Fibroblast of upper back skin (primary cell): ENCODE measurements at places on chromosomes 5 and 9.
A peak's percentile ranks its signal among the peaks of the same experiment; 100 is the strongest.

DNA sequence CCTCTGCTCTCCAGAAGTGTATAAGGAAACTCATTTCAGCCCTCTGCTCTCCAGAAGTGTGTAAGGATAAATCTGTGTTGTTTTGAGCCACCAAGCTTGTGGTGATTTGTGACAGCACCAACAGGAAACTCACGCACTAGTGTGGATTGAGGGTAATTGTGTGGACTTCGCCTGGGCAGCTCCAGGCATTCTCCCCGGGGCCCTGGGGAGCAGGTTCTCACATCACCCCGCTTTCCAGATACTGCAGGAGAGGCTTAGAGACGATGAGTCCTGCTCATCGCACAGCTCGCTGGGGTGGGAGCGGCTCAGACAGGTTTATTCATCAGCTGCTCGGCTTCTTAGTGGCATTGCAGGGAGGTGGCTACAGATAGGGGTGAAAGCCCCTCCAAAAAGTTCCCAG is 38.4 kb upstream of the RNF130 start:
- no peak for DNase-seq

- DNase-seq = no peak
Observed at GRCh38 chr5:119032656-119033055, 38.2 kb upstream of the DMXL1 start.

- DNase-seq = no peak
Observed at GRCh38 chr9:127567035-127567729, 44.9 kb upstream of the STXBP1 start.

DNA sequence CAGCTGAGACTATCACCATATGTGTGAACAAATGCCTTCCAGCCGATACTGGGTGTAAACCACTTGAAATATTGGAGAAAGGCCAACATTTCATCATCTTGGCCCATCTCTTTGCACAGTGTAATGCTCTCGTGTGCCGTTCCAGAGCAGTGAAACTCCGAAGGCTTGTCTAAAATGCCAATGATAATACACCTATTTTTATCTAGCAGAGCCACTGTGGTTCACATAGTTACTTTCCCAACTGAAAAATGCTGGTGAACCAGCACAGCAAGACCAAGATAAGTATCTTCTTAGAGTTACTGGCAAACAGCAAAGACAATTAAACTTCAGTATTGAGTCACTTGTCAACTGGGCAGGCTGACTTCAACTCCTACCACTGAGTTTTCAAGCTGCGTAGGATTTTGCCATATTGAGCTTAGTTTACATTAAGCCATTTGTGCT is 379.9 kb upstream of the ACTBL2 start:
- peak; percentile 76 for DNase-seq

GRCh38 chr5:171874234-171874633 is 88.6 kb downstream of the SMIM23 start:
- DNase-seq = no peak

DNA sequence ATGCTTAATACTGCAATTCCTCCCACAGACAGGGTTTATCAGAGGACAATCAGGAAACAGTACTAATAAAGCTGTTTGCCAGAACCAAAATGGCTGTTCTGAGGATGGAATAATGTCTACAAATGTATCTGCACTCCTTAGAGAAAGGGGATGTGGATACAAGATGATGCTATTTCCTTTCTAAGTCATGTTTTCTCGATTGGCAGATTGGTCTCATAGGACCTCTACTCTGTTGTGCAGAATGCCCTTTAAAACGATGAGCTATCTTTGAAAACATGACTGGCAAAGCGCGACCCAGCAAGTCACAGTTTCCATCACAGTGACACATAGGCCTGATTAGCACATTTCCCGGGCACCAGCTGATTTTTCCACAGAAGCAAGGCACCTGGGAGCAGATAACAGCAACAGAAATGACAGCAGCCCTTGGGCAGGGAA is 54.0 kb downstream of the AOPEP start:
- DNase-seq = no peak

- DNase-seq = no peak
Observed at GRCh38 chr9:83280790-83281189, 217.8 kb upstream of the RASEF start.

DNA sequence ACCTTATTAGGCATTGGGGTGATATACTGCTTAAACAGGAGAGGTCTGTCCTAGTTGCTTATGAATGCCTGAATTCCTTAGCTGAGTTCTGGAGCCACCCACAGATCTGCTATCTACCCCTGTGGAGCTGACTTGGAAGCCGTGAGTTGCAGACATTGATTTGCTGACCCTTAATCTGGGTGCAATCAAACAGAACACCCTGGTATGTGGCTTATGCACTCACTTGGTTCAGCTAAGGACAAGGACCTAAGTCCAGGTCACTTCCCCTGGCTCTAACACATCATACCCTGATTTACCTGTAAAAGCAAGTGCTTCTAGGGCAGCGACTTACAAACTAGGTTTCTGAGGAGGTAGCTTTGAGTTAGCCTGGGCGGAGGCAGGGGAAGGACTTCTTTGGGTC is 41.6 kb upstream of the TLR4 start:
- no peak for DNase-seq

DNA sequence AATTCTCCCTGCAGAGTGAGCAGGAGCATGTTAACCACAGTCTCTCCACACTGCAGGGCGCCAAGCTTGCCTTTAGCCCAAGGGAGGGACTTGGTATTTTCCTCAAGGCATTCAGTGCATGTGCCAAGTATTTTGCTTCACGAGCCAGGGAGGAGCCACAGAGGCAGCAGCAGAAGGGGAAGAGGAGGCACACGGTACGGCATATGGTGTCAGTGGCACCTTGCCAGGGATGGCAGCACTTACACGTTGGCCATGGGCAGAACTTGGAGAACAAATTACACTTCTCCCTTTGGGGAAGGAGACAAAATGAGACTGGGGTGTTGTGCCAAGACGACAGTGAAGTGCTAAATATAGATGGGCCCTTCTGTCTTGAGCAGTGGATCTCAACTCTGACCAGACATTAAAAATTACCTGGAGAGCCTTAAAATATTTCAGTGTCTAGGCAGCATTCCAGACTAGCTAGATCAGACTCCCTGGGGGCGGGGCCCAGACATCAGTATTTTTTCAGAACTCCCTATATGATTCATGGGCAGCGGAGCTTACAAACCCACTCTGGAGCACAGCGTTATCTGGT is 155.8 kb downstream of the DRD1 start:
- DNase-seq = peak; percentile 94

- peak; percentile 69 for DNase-seq
Observed at GRCh38 chr5:55481293-55481855, 53.4 kb downstream of the PLPP1 start.

- no peak for DNase-seq
Observed at GRCh38 chr5:2417301-2417700, 334.2 kb downstream of the IRX2 start.

DNA sequence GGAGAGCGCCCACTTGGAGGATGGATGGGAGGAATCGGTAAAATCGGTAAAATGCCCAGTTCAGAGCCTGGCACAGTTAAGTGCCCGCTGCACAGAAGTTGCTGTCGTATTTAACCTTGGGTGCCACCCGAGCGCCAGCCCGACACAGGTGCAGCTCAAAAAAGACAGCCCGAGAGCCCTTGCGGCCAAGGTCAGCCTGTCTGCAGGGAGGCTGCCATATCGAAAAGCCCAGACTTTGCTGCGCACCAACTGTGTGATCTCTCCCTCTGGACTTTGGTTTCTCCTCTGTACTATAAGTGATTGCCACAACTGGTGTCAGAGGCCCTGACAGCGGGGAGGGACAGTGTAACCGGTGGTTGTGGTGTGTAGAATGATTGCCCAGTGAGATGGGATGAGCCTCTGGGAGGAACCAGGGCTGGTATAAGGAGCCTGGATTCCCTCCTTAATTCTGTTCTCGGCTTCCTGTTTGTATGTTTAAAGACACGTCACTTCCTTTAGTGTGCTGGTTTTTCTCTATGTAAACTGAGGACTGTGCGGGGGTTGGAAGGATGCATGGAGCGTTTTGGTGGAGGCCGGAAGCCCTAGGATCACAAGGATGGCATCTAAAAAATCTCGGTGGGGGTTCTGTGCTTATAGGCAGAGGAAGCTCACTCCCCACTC is 792 bp downstream of the NTMT1 start:
- DNase-seq = peak; percentile 90

DNA sequence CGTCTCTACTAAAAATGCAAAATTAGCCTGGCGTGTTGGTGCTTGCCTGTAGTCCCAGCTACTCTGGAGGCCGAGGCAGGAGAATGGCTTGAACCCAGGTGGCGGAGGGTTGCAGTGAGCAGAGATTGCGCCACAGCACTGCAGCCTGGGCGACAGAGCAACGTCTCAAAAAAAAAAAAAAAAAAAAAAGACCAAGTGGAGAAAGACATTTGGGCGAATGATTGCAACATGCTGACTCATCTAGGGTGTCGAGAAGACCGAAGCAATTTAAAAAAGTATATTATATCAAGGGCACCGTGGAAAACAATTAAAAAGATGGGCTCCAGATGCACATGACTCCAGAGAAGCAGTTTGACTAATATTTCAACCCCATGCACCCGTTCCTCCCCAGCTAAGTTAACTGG is 9.2 kb downstream of the KLF4 start:
- peak; percentile 74 for DNase-seq

DNA sequence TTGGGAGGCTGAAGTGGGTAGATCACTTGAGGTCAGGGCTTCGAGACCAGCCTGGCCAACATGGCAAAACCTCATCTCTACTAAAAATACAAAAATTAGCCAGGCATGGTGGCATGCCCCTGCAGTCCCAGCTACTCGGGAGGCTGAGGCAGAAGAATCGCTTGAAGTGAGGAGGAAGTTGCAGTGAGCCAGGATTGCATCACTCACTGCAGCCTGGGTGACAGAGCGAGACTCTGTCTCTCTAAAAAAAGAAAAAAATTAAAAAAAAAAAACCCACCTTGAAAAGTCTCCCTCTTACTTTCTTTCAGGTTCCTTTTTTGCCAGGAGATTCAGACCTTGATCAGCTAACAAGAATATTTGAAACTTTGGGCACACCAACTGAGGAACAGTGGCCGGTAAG is 34.2 kb downstream of the CDK7 start:
- DNase-seq = no peak

DNA sequence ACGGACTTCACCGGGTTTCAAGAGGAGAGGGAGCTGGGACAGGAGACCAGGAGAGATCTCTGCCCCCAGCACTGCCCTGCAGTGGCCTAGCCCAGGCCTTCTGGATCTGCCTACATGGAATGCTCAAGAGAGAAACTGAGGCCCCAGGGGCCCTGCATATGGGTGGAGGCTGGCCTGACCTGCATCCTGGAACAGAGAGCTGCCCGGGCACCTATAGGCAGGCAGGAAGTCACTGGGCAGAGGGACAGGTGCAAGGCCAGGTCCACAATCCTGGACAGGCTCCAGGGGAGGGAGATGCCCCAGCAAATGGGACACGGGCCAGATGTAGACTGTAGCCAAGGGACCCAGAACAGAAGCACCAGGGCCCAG is 98.5 kb upstream of the RUFY1 start:
- no peak for DNase-seq

- peak; percentile 42 for DNase-seq
Observed at GRCh38 chr5:143793249-143793648, 18.7 kb upstream of the HMHB1 start.

GRCh38 chr9:7103771-7104170 is 346.0 kb downstream of the KDM4C start:
- peak; percentile 28 for DNase-seq

GRCh38 chr9:129485145-129485774 is 135.6 kb downstream of the C9orf50 start:
- no peak for DNase-seq

- no peak for DNase-seq
Observed at GRCh38 chr9:29389421-29389820, 1816.1 kb upstream of the C9orf72 start.

DNA sequence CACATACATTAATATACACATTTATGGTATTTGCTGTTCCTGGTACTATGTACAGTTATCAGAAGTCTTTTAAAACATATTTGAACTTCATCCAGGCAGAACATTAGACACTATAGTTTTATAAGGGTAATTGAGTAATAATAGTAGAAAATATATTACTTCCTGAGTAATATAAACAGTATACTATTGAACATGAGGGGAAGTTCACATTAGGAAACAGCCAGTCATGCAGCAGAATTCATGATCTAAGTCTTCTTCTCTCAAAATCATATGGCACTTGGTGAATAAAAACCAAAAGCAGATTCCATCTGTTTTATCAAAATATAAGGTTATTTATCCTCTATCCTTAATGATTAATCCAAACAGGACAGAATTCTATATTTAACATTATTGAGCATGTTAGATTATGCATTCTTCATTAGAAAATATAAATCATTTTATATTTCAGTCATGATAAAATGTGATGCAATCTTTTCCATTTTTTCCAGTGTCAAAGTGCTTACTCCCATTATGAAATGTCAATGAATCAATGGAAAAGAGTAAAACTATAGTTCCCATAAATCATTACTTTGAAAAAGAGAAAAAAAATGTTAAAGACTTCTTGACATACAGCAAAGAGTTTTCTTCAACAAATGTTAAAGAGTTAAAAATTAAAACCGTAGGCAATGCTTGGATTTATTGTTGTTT is 584.3 kb upstream of the TUSC1 start:
- peak; percentile 38 for DNase-seq

DNA sequence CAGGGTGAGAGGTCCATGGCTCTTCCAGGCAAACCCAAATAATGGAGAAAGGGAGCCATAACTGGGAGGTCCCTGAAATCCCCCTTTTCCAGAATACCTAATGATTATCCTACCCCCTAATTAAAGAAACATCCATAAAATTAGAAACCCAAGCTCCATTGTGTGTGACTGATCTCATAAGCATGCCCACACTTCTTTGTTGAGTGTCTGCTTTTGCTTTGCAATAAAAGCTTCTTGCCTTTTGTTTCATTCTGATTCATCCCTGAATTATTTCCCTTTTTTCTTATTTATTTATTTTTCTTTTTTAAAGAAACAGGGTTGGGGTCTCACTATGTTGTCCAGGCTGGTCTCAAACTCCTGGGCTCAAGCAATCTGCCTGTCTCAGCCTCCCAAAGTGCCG is 33.1 kb downstream of the BTF3 start:
- peak; percentile 20 for DNase-seq

- no peak for DNase-seq
Observed at GRCh38 chr5:134494780-134495179, 30.7 kb upstream of the JADE2 start.

DNA sequence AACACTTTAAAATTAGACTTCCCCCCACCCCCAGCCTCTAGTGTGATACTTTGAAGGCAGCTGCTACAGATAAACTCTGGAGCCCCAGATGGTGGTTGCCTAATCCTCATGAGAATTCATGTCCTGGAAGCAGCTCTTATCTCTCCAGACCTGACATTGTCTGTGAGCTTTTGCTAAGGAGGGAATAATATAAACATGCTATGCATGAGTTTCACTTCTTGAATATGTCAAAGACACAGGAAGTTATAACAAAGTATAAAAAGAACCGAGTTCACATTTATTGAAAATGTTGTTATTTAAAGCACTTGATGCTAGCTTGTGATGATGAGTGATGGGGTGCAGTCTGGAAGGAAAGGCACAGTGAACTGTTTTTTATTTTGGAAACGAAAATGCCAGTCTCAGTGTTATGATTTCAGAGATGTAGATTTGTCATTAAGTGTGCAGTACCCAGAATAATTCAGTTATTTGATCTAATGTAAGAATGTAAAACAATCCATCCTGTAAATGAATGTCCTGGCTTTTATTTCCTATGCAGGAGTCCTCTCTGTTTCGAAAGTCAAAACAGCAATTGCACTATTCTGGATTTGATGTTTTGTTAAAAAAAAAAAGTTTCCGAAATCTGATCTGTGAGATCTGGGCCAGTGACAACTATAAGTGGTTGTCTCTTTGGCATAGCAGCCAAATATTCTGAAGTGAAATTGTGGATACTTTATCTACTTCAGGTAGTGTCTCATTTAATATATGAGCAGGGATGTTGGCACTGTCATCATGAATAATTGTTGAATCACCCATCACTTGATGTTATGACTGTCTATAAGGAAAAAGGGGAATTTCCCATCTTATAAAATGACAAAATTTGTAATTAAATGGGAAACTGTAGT is 77.0 kb downstream of the ZCCHC7 start:
- no peak for DNase-seq
